Kasumi-1 (cell line): ENCODE measurements at places on chromosomes 11 and 22.

GRCh38 chr22:42990131-42990838 is 24.7 kb downstream of the PACSIN2 start:
- no peak for DNase-seq

- no peak for DNase-seq
Measured at GRCh38 chr11:73191151-73191550, 26.9 kb upstream of the P2RY2 start.

DNA sequence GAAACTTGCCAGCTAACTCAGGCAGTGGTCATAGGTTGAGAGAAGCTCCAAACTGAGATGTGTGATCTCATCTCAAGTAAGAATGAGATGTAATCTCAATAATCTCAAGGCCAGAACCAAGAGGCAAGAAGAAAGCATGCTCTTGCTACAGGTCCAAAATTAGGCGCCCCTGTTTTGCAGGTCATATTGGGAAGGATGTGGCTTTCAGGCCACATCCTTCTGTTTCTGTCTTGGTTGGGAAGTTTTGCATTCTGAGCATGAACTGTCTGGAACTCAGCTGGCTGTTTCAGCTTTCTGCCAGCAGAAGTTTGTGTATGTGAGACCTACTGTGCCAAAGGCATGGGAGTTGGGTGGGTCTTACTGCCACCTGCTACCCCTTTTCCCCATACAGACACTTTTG is 67.5 kb upstream of the MS4A8 start:
- peak; percentile 48 for DNase-seq

DNA sequence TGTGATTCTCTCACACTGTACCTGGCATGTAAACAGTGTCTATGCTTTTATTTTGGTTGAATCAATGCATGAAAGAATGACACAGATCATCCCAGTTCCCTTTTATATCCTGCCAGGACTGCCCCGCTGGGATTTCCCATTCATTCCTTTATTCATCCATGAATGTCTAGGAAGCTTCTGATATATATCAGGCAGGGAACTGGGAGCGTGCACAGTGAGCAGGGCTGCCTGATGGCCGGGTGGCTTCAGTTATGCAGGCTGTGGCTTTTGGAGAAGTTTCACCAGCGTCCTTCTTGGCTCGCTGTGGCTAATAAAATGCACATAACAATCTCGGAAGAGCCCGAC is 789.0 kb downstream of the TBC1D22A start:
- no peak for DNase-seq

GRCh38 chr11:94656968-94657367 is 89.8 kb downstream of the PIWIL4 start:
- DNase-seq: no peak

DNA sequence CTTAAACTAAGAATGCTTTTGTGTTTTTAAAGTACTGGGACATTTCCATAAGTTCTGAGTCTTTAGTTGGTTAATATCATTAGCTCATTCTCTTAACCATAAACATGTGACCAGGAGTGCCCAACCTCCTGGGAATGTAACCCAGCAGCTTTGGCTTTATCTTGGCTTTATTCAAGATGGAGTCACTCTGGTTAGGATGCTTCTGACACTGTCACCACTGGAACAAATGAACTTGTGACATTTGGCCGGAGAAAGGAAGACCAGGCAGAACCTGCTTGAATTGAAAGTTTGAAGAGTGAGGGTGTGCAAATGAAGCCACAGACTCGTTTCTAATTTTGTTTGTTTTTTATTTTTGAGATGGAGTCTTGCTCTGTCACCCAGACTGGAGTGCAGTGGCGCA is 54.6 kb downstream of the OSBP2 start:
- no peak for DNase-seq

GRCh38 chr11:55942785-55943392 is 6.7 kb upstream of the OR5I1 start:
- peak; percentile 71 for DNase-seq

DNA sequence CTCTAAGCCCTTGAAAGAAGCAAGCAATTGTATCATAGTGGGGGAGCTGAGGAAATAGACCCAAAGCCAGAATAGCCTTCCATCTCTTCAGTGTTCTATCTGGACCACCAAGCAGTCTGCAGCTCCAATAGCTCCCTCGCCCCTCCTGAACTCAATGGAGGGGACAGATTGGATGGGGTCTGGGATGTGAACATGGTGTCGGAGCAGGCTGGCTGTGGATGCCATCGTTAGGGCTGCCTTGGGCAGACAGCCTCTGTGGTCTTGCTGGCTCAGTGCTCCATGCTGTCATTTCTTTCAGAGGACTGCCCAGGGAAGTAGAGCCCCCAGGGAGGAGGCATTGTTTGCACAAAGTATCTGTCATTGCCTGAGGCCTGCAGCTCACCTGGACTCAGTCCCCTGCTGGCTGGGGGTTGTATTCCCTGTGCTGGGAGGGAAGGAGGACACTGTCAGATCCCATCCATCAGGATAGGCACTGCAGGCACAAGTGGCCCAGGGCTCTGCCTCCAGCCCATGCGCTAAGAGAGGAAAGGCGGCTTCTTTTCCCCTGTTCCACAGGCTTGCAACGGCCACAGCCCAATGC is 537.7 kb downstream of the BUD13 start:
- DNase-seq: no peak

DNA sequence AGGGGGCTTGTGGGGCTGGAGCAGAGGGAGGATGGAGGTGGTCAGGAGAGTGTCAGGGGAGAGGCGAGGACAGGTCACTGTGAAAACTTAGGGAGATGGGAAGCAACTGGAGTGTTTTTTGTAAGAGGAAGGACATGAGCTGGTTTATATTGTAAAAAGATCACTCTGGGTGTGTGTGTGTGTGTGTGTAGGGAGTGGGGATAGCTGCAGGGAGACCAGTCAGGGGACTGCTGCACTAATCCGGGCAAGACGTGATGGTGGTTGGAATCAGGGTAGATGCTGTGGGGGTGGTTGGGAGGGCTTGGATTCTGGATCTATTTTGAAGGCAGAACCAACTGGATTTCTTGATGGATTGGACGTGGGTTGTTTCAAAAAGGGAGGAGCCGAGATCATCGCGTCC is 11.3 kb upstream of the SYT7 start:
- no peak for DNase-seq

- peak; percentile 28 for DNase-seq
Measured at GRCh38 chr11:108895579-108896480, 231.0 kb downstream of the DDX10 start.

DNA sequence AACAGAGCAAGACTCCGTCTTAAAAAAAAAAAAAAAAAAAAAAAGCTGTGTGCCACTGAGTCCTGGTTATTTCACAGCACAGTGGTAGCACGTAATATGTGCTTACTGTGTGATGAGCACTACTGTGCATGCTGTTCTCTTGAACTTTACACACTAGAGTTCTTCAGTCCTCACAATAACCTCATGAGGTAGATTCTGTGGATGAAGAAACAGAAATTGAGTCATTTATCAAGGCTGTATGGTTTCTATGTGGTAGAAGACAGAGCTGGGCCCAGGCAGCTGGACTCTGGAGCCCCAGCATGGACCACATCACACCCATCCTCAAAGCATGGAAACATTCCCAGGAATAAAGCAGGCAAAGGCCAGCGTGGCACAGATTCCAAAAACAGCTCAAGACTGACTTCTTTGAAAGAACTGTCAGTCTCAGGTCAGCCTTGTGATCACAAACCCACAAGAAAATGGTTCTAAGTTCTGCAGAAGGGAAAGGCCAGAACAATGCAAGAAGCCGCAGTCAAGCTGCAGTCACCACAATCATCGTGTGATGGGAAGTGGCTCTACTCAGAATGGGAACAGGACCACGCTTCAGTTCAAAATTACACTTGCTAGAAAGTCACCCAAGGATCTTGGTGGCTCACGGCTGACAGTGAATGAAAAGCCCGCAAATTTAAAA is 49.5 kb downstream of the MICAL3 start:
- no peak for DNase-seq
